ENCODE measurements at places on chromosomes 2 and 18.

DNA sequence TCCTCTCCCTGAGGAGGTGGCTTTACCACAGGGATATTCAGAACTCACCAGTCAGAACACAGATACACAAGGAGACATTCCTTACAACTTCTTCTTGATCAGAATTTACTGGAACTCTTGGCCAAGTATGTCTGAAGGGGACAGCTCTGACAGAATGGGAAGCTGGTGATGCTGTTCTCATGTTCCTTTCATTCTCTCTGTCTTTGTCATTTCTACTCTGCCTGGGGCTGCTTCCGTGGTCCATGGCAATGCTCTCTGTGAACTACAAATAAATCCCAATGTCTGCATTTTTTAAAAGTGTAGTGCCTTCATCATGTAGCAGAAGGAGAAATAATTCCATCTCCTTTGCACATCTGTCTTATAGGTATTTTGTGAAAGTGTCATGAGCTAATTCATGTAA is 730.3 kb downstream of the CNTNAP5 start:
- DNase-seq = no peak

- no peak for DNase-seq
Observed at GRCh38 chr2:197141702-197142473, 168.7 kb downstream of the ANKRD44 start.

- no peak for DNase-seq
Observed at GRCh38 chr18:48675912-48676311, 137.1 kb downstream of the CTIF start.

- DNase-seq = no peak
Observed at GRCh38 chr2:123207245-123207644, 817.8 kb upstream of the CNTNAP5 start.

GRCh38 chr2:8565399-8566154 is 116.3 kb upstream of the ID2 start:
- DNase-seq = no peak

- no peak for DNase-seq
Observed at GRCh38 chr18:54945576-54946125, 13.6 kb downstream of the CCDC68 start.

DNA sequence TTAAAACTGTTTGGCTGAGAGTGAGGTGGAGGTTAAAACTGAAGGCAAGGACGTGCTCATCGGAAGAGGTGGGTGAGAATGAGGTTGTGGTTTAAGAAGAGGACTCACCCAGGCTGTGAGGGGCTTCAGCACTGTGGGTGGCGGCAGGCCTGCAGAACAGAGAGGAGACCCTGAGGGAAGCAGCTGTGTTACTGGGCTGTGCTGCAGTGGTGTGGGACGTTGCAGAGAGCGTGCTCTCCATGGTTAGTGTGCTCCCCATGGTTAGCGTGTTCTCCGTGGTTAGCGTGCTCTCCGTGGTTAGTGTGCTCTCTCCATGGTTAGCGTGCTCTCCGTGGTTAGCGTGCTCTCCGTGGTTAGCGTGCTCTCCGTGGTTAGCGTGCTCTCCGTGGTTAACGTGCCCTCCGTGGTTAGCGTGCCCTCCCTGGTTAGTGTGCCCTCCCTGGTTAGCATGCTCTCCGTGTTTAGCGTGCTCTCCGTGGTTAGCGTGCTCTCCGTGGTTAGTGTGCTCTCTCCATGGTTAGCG is 68.5 kb upstream of the NFATC1 start:
- DNase-seq = no peak

- no peak for DNase-seq
Observed at GRCh38 chr2:146108993-146109392, 1589.1 kb upstream of the ZEB2 start.

GRCh38 chr2:162118166-162119031 is 33.6 kb downstream of the GCG start:
- DNase-seq = no peak

Data from NCI-H524 (cell line).